Activated T-cell treated with anti-CD3 and anti-CD28 coated beads, Interleukin-2, amount 50 U/mL, for 24 hours (primary cell): ENCODE measurements at places on chromosomes 16 and 17.

GRCh38 chr17:1904273-1905182 is 74.7 kb downstream of the RPA1 start:
- DNase-seq: no peak

- no peak for DNase-seq
These were observed 45.2 kb downstream of the HAPSTR1 start for GRCh38 chr16:9136596-9136995.

- DNase-seq: no peak
These were observed 2.4 kb downstream of the ABAT start for GRCh38 chr16:8676737-8677375.

DNA sequence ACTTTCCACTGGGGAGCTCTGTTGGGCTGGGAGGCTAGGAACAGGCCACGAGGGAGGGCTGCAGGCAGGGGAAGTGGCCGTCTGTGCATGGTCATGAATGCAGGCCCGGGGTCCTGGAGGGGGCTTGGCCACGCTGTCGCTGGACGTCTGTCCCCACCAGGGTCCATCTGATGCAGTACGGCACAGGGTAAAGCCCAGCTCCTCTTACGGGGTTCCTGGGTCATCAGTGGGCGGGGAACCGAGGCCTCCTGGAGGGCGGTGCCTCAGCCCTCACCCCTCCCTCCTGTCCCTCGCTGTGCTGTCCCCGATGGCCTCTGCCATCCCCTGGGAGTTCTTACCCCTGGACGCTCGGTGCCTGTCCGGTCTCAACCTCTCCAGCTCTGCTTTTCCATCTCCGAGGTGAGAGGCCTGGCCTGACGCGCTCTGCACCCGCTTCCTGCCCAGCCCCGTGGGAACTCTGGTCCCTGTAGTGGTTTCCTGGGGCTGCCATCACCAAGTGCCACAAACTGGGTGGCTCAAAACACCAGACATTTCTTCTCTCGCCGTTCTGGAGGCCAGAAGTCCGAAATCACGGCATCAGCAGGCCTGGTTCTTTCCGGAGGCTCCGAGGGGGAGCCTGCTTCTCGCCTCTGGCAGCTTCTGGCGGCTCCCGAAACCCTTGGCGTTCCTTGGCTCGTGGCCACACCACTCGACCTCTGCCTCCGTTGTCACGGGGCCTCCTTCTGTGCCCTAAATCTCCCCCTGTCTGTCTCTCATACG is 182.8 kb downstream of the SEC14L1 start:
- no peak for DNase-seq

DNA sequence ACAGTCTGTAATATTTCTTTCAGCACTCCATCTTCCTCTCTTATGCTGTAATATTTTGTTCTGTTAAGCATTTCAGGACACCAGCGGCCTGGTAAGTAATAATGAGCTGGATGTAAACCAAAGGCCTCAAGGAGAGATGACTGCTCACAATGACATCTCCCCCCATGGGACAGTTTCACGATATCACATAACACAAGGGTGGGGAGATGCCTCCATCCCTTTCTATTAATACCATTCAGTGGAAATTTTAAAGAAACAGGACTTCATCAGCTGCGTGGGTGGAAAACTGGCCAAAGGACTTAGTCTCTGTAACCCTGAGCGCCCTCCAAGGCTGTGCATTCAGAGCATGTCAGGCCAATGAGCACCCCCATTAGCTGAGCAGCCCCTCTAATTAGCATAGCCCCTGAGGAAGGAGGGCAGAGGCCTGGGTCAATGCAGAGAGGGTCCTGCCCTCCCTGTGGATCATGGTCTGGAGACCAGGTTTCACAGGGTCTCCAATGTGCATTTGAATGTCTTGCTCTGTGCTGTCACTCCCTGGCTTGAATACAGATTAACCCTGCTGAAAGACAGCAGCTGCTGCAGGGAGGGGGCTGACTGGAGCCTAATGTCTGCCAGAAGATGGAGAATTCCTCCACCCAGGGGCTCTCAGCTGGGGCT is 156.4 kb downstream of the HS3ST2 start:
- no peak for DNase-seq

DNA sequence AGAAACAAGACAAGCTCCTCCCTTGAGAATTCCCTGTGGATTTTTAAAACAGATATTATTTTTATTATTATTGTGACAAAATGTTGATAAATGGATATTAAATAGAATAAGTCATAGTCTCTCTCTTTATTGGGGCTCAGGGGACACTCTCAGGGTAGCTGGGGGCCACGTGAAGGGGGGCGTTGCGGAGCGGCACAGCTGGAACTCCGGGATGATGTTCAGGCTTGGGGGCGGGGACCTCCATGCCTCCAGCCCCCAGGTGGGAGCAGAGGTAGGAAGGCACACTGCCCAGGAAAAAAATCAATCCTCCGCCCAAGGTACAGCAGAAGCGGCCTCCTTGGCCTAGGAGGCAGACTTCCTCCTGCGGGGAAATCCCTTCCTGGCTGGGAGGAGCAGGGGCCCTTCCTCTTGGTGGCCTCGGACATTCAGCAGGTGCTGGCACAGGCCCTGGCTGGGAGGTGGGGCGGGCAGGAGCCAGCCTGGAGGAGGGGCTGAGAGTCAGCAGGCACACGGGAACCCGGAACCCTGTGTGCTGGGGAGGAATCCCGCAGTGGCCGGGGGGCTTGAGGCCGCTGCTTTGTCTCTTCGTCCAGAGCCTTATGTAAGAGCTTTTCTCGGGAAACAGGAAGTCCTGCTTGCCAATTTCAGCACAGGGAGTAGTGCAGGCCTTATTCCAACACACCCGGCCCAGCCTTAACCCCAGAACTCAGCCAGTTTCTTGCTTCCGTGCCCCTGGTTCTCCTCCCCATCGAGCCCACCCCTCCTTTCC is 591 bp upstream of the TNFSF13 start:
- DNase-seq: no peak

GRCh38 chr16:7013990-7014389 is 318.7 kb upstream of the RBFOX1 start:
- no peak for DNase-seq

DNA sequence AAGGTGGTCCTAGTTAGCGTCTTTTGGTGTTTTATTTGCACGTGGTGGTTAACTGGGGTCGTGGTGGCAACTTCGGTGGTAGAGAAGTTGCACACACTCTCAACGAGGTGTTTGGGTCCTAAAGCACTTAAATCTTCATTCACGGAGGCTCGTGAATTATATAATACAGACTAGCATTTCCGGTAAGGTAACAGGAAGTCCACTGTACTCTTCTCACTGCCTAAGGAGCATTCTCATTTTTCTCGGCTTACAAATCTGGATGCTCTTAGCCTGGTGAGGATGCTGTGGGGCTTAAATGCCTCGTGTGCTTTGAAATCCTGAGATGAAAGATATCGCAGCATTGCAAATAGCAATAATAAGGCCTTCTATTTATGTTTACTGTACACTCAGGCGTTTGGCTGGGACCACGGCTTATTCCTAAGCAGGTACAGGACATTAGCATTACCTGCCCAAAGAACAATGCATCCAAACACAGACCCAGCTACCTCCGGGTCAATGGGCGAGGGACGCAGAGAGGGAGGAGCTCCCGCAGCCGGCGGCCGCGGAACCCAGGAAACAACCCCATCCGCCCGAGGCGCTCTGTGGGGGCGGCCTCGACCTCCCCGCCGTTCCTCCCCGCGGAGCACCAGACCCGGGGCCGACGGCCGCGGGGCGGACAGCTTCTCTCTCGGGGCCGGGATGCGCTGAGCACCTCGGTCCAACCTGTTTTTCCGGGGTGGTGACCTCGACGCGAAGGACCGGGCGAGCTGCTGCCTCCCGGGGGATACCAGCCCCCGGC is 856 bp downstream of the DNAJA2 start:
- DNase-seq: peak; percentile 72
